ENCODE measurements at places on chromosomes 2 and 18. TPM values are rescaled to one million over a fixed set of nuclear protein-coding genes. Genes with fewer than 3 reads are reported as not detected.

DNA sequence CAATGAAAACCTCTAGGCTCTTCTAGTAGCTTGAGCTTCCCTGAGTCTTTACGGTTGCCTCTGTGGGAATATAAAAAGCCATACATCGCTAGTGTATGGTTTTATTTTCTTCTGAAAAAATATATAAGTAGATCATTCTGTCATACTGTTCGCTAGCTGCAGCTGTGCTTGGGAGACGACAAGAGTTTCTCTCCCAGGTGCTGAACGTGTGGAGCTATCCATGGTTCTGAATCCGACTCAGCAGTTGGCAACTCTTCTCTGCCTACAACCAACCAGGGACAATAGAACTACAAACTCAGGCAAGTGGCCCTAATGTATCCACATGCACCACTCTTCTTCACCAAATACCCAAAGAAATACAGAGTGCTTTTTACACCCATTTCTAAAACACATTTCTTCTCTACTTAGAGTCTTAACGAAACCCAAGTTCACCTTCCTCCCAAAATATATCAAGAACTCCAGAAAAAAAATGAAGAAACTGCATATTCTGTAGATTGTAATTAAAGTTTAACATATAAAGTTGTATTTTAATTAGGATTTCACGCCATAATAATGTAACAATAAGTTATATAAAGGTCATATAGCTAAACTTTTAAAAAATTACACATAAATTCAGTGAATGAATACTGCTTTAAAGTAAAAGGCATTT is 2.2 kb upstream of the KCNH7 start:
- H3K36me3 ChIP-seq: no peaks in the 10 kb centered on the region
- no peak overlapping the region for H3K4me3 ChIP-seq
- peaks cover 1% of the 10 kb centered on the region for H3K4me1 ChIP-seq
- H3K27me3 ChIP-seq: peaks cover 33% of the 10 kb centered on the region
- DNase-seq: peak; percentile 18

- H3K4me1 ChIP-seq: peaks cover 26% of the 10 kb centered on the region
- DNase-seq: no peak
- H3K36me3 ChIP-seq: peaks cover 9% of the 10 kb centered on the region
Measured at GRCh38 chr18:68725346-68725745, 10.4 kb upstream of the TMX3 start.

- no peak overlapping the region for H3K27ac ChIP-seq
- H3K36me3 ChIP-seq: peaks cover 7% of the 10 kb centered on the region
- H3K27me3 ChIP-seq: no peaks in the 10 kb centered on the region
- no peaks in the 10 kb centered on the region for H3K4me1 ChIP-seq
Measured at GRCh38 chr2:18961991-18962421, 372.6 kb upstream of the NT5C1B start.

GRCh38 chr18:22524783-22525182 is 107.1 kb upstream of the CTAGE1 start:
- H3K36me3 ChIP-seq: no peaks in the 10 kb centered on the region
- H3K27me3 ChIP-seq: no peaks in the 10 kb centered on the region
- H3K4me3 ChIP-seq: no peak overlapping the region
- no peak for DNase-seq
- H3K27ac ChIP-seq: no peak overlapping the region
- no peaks in the 10 kb centered on the region for H3K4me1 ChIP-seq

- H3K4me1 ChIP-seq: no peaks in the 10 kb centered on the region
- H3K36me3 ChIP-seq: no peaks in the 10 kb centered on the region
- H3K4me3 ChIP-seq: no peak overlapping the region
- DNase-seq: no peak
- no peak overlapping the region for H3K27ac ChIP-seq
Measured at GRCh38 chr2:53096351-53096750, 671.3 kb upstream of the CHAC2 start.

Gene MPPE1
- total RNA-seq: 25.3 TPM

Gene NTSR2
- total RNA-seq: not detected

Gene ING5
- total RNA-seq: 45.5 TPM
